AG20443 (cell line): ENCODE measurements at places on chromosomes 12 and 14.
A peak's percentile ranks its signal among the peaks of the same experiment; 100 is the strongest.

- DNase-seq = no peak
Measured at GRCh38 chr14:71399057-71399487, 491.8 kb downstream of the PCNX1 start.

DNA sequence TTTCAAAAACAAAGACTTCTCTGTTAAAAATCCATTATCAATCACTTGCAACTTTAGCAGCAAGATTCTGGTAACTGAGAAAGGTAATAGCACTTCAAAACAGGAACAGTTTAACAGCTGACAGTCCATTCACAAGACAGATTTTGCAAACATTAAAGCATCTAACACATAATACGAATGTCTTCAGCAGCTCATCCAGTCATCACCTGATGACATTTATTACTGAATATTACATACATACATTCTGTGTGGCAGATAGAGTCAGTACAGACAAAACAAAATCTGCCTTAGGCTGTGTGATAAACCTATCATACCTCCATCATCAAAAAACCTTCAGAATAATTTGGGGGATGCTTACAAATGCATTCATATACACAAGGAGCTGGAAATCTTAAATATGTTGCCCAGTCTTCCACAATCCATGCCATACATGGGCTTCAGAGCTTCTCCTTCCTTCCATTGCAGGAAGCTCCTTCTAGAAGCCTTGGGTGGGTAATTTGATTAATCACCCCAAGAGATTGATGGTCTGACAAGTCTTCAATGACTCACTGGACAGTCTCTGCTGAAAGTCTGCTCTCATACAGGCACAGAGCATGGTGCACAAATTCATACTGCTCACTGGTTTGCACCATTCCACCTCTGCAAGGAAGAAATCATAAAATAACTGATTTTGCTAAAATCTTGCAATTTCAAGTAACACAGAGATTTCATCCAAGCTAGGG lies 1.6 kb upstream of the PTPRB start:
- DNase-seq = no peak

- no peak for DNase-seq
Measured at GRCh38 chr14:72377016-72377415, 444.8 kb downstream of the RGS6 start.

- DNase-seq = no peak
Measured at GRCh38 chr12:23209793-23210192, 584.8 kb downstream of the ETNK1 start.

DNA sequence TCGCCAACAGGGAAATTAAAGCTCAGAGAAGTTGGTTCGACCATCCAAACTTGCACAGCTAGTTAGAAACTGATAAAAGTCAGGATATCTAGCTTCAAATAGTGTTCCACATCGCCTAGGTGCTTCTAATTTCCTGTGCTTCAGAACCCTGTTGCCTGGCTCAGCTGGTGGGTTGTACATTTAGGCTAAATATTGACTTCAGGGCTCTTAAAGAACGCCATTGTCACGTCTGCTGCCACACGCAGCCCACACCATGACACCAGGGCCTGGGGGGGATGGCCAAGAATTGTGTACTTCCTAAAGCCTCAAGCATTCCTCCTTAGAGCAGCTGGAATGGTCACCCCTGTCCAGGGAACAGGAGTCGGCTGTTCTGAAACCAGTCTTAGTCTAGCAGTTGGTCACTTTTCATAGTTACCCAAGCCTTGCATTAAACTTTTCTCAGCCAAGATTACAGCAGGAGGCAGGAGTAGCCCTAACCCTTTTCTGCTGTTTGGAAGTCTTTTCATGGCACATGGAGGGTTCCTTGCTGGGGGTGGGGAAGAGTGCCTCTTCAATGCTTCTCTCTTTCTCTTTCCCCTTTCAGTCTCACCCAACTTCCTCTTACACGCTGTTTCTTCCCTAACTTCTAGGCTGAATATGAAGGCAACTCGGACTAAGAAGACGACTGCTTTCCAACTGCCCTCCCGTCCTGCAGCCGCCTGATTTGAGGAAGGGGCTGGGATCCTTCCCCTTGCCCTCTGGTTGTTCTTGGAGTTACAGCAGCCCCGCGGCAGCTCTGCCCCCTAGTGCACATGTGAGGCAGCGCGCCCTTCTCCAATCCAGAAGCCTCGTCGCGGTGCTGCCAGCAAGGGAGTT lies 17.1 kb downstream of the FOS start:
- DNase-seq = peak; percentile 81

DNA sequence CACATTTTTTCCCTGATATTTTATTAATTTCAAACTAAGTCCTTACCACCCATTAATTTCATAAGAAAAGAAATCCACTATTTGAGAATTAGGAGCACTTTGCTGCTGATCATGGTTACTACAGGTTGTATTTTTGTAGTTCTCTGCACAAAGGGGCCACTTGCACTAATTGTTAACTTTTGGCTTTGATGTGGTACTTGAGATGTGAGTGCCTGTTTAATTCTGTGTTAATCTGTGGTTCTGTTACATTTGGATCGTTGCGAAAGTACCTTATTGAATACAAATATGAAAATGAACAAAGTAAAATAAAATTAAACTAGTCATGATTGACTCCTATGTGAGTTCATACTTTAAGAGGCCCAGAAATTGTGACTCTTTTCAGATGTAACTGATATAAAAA lies 374.9 kb upstream of the RGS6 start:
- DNase-seq = no peak

- DNase-seq = no peak
Measured at GRCh38 chr12:69972136-69972535, 147.1 kb downstream of the MYRFL start.

DNA sequence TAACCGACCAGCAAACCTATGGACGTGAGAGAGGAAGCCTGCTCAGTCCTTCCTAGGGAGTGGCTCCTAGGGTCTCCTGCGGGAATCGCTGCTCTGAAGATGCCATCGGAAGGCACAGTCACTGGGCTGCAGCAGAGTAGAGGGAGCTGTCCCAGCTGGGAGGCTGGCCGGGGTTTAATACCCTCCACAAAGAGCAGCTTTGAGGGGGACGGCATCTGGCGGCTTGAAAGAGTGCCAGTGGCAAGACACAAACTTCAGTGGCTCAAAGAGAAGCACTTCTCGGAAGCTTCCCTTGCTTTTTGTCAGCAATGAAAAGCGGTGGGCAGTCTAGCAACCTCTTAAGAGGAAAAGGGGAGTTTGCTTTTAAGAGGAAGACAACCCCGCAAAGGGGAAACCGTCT lies 114.6 kb downstream of the TMEM132C start:
- DNase-seq = no peak

DNA sequence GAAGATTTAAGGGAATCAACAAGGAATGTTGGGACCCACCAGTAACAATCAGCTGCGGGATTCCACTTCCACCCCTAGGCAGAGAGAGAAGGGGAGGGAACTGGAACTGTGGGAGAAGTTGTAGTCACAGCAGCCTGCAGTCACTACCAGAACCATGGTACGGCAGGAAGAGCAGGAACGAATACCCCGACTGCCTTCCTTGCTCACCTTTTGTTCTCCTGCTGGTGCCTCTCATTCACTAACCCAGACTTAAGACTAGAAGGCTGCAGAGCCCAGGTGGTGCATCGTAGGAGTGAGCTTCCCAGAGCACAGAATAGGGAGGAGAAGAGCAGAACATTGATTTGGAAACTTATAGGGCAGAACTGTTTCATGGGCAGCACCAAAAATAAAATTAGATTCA lies 154.2 kb downstream of the DYRK2 start:
- no peak for DNase-seq

GRCh38 chr14:76405627-76406026 lies 29.7 kb downstream of the ESRRB start:
- no peak for DNase-seq

DNA sequence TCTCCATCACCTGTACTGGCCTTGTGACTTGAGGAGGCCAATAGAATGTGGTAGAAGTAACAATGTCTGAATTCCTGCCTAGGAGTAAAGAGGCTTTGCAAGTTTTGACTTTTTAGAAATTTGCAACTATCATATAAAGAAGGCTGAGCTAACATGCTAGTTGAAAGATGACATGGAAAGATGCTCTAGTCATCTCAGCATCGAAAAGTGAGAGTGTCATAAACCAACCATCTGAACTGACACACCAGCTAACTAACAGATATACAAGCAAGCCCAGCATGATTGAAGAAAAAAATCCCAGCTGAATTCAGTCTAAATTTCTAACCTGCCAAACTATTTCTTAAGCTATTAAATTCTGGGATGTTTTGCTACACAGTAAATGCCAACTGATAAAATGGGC lies 116.8 kb downstream of the NELL2 start:
- DNase-seq = no peak

DNA sequence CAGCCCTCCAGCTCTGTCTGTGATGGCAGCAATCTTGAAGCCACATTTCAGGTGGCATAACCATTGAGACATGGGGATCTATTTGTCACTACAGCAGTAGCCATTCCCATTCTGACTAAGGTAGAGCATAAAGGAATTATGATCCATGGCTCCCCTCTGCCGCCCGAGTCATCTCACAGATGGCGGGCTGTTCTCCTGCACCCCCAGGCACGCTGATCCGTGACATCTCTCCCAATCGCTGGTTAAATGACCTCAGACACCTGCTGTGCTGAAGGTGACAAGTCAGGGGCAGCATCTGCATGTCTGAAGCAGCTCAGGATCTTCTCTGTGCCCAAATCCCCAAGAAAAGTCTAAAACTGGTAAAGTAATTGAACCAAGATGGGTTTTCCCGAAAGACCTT lies 124.3 kb downstream of the ZFP36L1 start:
- DNase-seq = no peak

DNA sequence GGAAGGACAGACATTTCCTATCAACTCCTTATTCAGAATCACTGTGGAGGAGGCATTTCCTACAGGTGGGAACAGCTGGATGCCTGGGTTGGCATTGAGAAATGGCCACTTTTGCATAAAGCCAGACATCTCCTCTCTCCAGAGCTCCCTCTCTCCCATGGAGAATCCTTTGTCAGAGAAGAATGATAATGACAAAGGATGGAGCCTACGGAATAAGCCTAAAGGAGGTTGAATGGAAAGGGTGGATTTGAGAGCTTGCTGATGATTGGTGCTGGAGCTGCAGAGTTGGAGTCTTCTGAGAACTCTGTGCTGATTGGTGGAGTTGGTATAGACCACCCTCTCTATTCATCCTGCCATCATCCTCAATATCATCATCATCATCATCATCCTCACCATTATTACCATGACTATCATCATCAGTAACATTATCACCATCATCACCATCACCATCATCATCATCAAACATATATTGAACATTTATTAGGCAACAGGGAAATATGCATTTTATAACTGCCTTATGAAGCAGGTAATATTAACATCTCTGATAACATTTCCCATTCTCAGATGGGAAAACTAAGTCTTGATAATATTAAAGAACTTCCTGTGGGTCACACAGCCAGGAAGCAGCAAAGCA lies 89.2 kb upstream of the HSPB8 start:
- DNase-seq = no peak

GRCh38 chr12:123877968-123878367 lies 94.7 kb downstream of the CCDC92 start:
- DNase-seq = no peak

GRCh38 chr12:5031242-5031641 lies 12.4 kb upstream of the KCNA5 start:
- DNase-seq = no peak

DNA sequence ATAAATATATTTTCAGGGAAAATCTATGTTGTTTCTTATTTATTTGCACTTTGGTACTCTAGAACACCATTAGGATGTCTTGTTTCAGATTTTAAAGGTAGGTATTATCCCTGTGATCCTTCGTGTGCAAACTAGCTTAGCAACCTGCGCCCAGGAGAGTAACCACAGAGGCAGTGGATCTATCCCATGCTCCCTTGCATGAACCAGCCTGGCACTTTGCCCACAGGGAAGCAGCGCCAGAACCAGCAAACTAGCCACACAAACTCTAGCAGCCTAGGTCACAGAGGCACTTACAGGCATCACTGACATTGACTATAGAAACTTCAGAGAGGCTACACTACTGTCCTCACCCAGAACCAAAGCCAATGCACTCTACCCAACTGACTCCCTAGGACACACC lies 76.1 kb downstream of the TSHR start:
- DNase-seq = no peak

DNA sequence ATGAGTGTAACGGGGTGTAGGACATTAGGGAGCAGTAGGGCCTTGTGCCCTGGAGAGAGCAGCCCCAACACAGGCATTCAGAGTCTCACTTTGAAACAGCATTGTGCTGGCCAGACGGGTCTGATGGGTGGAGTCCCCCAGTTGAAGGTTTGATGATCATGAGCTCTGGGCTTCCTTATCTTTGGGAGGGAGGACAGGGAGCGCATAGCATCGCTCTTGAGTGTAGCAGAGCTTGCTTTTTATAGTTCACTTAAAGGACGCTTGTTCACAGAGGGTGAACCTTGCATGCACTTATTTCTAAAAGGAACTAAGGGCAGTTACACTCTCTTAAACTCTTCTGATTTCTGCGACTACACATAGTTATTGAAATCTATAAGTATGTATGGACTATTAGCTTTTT lies 10.6 kb downstream of the KCNK13 start:
- DNase-seq = no peak

- peak; percentile 20 for DNase-seq
Measured at GRCh38 chr14:54603362-54603761, 36.4 kb downstream of the SAMD4A start.

DNA sequence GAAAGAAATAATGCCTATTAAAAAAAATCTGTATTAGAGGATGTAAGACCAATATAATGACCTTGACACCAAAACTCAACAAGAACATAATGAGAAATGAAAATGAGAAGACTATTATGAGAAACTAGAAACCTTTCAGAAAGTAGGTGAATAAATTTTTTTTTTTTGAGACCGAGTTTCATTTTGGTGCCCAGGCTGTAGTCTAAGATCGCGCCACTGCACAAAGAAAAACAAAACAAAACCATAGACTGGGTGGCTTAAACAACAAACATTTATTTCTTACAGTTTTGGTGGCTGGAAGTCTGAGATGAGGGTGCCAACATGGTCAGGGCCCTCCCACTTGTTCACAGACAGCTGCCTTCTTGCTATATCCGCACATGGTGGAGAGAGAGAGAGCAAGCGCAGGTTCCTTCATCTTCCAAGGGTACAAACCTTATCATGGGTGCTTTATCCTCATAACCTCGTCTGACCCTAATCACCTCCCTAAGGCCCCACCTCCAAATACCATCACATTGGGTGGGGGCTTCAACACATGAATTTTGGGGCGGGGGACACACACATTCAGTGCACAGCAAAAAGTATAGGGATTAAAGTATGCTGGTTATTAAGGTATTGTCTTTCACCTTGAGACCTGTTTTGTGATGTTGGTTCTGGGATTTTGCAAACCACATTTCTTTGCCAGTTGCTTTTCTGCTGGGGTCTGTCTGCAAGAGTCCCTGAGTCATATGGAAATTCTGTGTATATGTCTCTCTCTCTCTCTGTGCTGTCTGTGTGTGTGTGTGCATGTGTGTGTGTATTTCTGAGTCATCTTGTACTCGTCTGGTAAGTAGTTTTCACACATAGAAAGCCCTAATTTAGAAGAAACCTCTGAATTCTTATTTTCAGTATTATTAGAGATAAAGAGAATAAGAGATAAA lies 26.2 kb downstream of the ZCRB1 start:
- no peak for DNase-seq

GRCh38 chr14:35879654-35880249 lies 53.6 kb downstream of the BRMS1L start:
- no peak for DNase-seq

- DNase-seq = no peak
Measured at GRCh38 chr14:83017296-83017695, 1483.6 kb upstream of the SEL1L start.

- no peak for DNase-seq
Measured at GRCh38 chr12:70549340-70550179, 87.7 kb downstream of the PTPRB start.
